AG09309 (cell line): ENCODE measurements at places on chromosomes 3 and 15.

DNA sequence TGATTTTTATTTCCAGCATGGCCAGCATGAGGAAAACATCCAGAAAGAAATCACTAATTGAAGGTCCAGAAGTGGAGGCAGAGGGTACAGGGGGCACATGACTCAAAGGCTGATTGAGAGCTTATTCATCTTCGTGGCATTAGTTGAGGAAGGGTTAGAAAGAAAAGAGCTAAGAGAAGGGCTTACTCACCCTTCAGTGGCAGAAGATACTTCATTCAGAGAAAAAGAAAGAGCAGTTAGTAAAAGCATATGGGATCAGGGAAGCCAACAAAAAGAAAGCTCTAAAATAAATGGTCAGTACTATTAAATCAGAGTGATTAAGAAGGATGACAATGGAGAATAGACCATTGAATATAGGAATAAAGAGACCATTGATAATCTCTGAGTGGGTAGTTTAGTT lies 25.2 kb downstream of the GAP43 start:
- DNase-seq: no peak

GRCh38 chr3:20039765-20040547 lies at the start of gene KAT2B:
Gene KAT2B (plus strand): TSS chr3:20040446. CDS start chr3:20040478, 32 bp downstream.
- DNase-seq: no peak

DNA sequence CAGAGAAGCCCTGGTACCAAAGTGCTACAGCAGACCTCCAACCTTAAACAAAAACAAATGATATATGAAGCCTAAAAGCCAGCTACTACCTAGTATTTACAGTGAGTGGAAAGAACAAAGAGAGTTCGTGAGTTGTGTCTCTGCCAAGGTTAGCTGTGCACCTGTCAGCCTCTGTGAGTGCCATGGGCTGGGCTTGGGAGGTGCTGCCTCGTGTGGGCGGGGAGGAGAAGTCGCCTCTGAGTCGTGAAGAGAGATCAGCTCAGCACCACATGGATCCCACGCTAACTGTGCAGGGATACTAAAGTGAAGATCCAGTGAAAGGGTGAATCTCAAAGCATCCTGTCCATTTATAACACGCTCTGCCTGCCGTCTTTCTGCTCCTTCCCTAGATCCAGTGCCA lies 101.9 kb downstream of the CHDH start:
- no peak for DNase-seq

DNA sequence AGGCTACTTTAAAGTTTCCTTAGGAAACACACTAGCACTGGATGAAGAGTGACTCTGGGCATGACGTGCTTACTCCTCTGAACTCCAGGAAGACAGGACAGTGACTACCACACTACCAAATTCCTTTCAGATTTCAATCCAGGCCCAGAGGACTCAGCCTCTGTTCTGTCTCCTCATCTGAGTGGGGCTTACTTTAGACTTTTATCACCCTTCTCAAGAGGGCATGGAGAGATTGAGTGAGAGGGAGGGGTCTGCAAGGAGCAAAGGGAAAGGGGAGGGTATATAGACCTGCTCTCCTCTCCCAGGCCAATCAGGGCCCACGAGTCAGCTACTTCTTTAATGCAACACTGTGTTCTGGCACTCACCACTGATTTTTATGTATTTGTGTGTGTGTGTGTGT lies 29.4 kb upstream of the RSL24D1 start:
- DNase-seq: no peak

- DNase-seq: no peak
Measured at GRCh38 chr3:4418156-4418555, 48.9 kb downstream of the SUMF1 start.

DNA sequence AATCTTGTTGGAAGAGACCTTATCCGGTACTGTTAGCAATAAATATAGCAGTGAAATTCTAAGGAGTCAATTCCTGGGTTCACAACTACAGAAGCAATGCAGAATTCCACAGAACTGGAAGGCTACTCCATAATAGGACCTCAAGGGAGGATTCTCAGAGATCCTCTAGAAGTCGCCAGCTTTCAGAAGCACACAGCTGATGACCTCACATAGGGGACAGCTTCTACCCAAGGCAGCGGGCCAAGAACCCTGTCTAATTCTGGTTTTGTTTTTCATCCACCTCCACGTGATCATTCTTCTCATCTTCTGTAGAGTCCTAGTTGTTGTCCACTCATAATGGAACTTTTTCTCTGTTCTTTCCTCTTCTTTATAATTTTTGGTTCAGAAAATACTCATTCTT lies 99.4 kb downstream of the ERC2 start:
- DNase-seq: no peak

GRCh38 chr3:53730576-53730975 lies 115.6 kb downstream of the CHDH start:
- no peak for DNase-seq

DNA sequence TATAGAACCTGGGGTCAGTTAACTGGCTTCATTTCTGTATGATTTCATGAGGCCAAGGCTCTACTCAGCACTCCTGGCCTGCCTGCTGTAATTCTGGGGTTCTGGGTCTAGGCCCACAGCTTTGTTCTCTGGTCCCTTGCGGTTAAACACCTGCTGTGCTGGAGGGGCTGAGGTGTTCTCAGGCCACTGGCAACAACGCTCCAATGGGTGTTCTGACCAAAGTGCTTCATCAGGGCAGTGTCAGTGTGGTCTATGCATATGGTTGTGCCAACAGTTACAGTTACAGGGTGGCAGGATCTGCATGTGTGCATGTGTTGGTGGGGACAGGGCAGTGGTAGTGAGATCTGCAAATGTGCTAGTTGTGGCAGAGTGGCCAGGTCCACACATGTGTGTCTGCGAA lies 64.1 kb upstream of the GMNC start:
- no peak for DNase-seq

DNA sequence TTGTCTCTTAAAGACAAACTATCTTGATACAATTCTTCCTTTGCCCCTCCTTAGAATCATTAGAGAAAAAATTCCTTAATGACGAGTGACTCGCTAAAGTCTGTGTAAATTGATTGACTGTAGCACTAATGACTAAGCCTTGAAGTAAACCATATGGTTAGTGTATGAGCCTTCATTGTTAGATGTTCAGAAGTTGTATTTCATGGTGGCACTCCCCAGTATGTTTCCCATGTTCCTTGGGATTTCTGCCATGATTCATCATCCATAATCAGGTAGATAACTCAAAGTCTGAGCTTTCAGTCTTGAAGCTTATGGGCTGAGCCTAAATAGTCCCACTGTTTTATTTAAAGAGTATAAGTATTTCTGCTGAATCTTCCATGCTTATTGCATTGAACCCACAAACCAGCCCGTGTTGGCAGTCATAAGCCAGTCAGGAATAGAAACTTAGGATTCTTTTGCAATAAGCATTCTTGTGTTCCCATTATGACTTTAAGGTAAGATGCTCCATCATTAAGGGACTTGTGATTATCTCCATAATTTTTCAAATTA lies 371.2 kb upstream of the RARB start:
- no peak for DNase-seq
